ENCODE measurements at places on chromosomes 2 and 18.

DNA sequence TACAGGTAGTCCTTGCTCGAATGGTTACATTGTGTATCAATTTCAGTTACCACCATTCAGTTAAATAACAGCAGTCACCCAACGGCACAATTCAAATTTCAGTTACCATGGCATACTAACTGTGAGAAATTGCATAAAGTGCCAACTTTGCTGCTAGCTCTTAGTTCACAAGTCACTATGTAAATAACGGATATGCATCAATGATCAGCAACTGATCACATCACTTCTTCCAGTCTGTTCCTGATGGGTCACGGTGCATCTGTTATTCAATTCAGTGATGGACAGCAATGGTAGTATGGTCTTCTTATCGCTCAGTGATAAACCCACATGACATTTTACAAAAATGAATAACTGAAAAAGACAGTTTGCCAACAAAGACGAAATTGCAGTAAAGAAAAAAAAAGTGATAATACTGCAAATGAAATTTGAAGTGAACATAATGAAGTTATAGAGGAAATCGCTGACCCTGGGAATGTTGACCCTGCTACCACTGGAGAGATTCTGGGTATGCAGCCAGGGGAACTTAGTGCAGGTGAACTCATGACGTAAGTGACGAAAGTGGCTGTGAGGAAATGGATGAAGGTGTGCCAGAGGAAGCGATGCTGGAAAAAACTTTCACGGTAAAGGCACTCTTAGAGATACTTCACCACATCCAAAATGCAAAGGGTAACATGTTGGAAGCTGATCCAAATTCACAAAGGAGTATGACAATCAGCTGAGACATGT lies 25.9 kb upstream of the RAPGEF4 start:
- DNase-seq: no peak

DNA sequence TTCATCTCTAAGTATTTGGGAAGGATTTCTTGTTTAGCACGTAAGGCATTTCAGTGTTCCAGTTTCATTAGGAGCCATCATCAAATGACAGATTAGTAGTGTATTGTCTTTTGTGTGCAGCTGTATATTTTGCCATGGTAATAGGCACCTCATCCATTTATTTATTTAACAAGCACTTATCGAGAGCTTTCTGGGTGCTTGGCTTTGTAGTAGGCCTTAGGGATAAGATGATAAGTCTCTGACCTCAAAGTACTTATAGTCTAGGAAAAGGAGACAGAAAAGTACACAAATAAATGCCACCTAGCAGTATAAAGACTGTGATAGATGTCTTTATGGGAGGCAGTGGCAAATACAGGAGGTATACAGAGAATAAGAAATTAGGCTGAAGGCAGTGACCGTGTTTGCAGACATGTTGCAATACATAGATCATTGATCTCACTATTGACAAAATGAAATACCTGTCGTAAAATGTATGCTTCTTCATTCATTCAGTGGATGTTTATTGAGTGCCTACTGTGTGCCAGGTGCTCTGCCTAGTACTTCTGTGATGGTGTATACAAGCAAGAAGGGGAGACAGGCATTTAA lies 265.9 kb downstream of the SETBP1 start:
- DNase-seq: no peak

DNA sequence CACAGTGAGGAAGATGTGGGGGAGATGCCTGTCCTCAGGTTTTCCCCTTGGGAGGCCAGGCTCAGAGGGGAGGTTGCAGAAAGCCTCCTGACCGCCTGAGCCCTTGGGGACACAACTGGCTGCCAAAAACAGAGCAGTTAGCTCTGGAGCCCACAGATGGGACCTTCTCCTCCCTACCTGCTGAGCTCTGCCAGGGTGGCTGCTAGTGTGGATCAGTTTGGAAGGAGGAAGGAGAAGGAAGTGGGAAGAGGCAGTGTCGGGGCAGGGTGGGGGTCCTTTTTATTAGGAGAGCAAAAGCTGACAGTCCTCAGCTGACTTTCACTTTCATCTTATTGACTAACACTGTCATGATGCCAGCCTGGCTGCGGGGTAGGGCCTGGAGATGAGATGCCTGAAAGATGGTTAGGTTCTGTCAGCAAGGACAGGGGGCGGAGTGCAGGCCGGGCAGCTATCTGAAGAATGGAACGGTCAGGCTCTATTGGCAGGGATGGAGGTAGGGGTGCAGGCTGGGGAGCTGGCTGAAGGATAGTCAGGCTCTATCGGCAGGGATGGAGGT lies 188.5 kb upstream of the HDAC4 start:
- DNase-seq: no peak

GRCh38 chr2:102367331-102367971 lies 11.9 kb downstream of the IL18R1 start:
- DNase-seq: no peak

DNA sequence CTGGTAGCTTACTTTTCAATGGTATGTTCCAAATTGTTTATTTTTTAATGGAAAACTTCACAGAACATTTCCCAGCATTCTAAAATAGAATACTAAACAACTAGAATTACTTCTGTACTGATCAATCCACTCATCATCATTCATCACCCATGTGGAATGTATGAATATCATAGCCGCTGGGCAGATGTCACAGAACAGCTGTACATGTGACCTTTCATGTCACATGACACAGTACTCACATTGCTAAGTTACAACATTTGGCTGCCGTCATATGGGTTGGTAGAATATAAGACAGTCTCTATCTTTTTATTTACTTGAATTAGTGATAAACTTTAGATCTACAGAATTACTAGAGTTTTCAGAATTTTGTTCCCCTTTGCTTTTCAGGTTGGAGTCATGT lies 387.6 kb downstream of the ZEB2 start:
- no peak for DNase-seq

DNA sequence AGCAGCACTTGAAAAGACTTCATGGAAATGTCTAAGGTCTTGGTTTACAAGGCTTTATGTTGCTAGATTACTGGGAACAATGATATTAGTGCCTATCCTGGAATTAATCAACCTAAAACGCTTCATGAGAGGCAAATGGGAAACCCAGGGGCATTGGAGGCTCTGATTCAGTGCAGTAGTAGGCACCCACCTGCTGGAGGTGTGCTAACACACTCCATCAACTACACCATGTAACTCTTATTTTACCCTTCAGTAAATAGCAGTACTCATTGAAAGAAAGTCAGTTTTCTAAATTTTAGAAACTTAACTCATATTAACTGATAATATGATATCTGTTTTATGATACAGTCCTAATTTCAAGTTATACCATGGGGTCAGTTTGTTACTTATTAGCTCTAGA lies 17.4 kb upstream of the HNRNPA3 start:
- no peak for DNase-seq

GRCh38 chr2:235861383-235861782 lies 306.8 kb downstream of the GBX2 start:
- no peak for DNase-seq

DNA sequence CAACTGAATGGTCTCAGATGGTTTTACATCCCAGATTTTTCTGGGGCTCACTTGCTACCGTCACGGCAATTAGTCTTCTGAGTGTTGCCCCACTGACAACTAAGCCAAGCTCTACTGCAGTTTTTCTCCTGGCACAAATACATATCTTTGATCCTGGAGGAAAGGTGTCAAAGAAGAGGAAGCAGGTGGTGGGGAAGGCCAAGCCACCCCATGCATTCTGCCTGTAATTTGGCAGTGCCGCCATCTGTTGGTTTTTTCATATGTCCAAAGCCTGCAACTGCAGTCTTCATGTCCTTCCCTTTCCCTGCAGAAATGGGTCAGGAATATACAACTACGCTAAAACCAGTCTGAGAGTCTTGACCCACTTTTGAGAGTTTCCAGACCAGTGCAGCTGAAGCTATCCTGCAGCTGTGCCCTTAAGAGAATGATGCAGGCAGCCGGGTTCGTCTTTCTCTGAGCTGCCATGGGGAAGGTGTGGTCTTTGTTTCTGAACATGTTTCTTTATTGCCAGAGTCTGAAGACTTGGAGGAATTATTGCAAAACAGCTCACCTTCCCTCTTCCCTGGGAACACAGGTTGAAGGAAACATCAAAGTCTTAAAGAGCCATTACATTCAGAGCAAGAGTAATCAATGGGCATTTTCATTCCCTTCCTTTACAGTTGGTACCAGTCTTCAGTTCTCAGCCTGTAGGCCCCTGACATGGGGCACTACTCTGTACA lies 71.8 kb upstream of the ATL2 start:
- DNase-seq: no peak

- DNase-seq: no peak
Measured at GRCh38 chr2:215447056-215447455, 11.2 kb upstream of the FN1 start.

GRCh38 chr2:176833671-176834070 lies 378.9 kb upstream of the HNRNPA3 start:
- no peak for DNase-seq

DNA sequence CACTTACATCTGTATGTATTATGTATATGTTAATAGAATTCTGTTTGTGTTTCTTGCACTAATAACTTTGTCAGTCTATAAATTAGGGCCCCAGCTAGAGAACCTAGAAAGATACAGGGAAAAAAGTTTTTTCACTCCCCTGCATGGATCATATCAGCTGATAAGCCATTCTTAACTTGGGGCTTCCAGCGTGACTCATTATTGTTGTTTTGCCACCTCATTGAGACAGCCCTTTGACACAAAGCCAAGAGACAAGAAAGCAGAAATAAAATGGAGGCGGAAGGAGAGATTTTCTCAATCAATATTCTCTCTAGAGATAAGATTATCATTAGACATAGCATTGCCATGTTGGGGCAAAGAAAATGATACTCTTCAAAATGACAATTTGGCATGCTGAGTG lies 93.4 kb downstream of the AKAIN1 start:
- DNase-seq: no peak

DNA sequence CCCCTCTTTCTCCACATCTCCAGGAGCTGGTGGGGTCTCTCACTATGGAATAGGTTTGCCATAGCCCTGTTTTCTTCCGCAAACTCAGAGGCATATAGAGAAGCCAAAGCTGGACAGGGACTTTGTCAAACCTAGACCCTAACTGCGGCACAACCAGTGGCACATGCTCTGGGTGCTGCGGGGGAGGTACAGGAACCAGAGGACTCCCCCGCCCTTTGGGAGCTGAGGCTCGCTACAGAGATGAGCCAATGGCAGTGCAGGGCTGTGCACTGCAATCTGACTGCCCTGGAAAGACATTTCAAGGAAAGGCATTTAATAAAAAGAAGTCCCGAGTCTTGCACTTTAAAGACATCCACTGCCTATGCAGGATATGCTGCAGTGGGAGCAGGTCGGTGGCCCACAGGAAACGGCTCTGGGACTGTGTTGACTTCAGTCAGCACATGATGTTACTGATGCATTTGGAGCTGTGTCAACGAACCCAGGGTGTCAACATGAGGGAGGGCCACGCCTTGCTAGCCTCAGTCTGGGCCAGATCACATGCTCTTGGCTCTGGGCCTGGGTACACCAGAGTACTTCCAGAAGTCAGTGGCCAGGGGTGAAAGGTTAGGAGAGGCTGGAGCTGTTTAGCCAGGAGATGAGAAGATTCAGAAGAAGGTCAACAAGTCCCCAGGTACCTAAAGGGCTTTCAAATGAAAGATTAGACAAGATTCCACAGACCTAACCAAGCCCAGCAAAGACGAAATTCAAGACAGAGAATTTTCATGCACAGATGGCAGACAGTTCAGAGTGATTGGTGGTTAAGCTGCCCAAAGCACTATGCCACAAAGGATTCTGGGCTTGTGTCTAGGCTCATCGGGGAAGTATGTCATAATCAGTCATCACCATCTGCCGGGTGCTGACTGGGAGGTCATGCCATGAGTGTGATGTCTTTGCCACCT lies 8.2 kb downstream of the SLC35F6 start:
- no peak for DNase-seq

DNA sequence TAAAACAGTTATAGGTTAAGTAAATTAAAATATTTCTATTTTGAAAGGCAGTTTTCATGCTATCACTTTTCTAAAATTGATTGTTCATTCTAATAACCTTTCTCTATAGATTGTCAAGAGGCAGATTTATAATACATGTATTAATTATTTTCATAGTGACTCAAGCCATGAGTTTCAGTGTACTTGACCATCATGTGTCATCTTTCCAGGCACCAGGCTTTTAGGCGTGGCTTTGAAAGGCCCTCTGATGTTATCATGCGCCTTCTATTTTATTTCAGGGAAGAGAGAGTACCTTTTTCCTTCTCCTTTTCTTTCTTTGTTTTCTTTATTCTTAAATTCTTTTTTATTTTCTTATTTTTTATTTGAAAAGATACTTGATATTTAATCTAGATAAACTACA lies 128.3 kb upstream of the ETAA1 start:
- DNase-seq: no peak

GRCh38 chr2:204228169-204228886 lies 291.8 kb downstream of the ICOS start:
- DNase-seq: no peak

DNA sequence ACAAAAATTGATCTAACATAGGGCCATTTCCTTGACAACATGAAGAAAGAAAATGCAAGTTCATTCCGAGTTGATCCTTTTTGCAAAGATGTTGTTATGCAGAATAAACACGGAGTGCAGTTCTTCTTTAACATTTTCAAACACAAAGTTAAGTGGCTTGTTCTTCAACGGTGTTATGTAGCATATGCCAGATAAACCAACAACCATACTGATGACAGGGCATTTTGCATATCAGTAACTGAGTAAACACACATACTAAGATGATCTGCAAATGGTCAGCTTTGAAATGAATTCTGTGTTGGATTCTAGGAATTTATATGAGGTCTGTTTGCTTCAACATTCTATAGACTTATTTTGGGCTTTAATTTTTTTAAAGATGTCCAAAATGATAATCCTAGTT lies 266.4 kb downstream of the GPD2 start:
- DNase-seq: no peak

- DNase-seq: no peak
Measured at GRCh38 chr2:137987011-137987410, 22.7 kb downstream of the HNMT start.

DNA sequence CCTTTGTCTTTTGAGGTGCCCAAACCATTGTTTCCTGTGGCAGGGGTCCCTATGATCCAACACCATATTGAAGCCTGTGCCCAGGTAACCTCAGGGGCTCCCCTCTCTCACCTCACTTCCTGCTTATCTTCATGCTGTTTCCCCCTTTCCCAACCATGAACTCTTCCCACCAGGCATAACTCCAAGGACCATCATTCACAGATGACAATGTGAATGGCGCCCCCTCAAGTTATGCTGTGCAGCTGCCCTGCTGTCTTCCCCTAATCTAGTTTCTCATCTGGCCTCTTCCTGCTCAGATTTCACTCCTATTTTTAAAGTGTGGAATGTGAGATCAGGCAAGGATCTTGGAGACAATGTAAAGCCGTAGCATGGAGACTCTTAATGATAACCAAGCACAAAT lies 1.4 kb downstream of the GMPPA start:
- DNase-seq: no peak

Measured in H1 (cell line).